Renal cortex interstitium (tissue), 15 donors: ENCODE measurements at places on chromosomes 7 and 10. TPM values are rescaled to one million over a fixed set of nuclear protein-coding genes. Genes with fewer than 3 reads are reported as not detected.

The BUD31 gene
- polyA plus RNA-seq = 105 TPM

The ANK3 gene
- 135 TPM for polyA plus RNA-seq

The FZD1 gene
- 68.3 TPM for polyA plus RNA-seq

The PNLIP gene
- not detected for polyA plus RNA-seq

The ABCB1 gene
- 22.4 TPM for polyA plus RNA-seq

The ARMC3 gene
- polyA plus RNA-seq = 14.0 TPM

The ANXA8 gene
- 0.14 TPM for polyA plus RNA-seq

The KIAA1217 gene
- polyA plus RNA-seq = 86.2 TPM

The AGK gene
- polyA plus RNA-seq = 35.3 TPM

The GPR26 gene
- 0.03 TPM for polyA plus RNA-seq

The RBAK gene
- polyA plus RNA-seq = 22.3 TPM

The HTRA1 gene
- 158 TPM for polyA plus RNA-seq

The NFE2L3 gene
- polyA plus RNA-seq = 35.3 TPM

The PTPN20 gene
- 2.4 TPM for polyA plus RNA-seq

The GPR158 gene
- 0.22 TPM for polyA plus RNA-seq

The DNAJC12 gene
- 12.1 TPM for polyA plus RNA-seq

The C10orf90 gene
- 0.70 TPM for polyA plus RNA-seq

The CFAP70 gene
- 22.8 TPM for polyA plus RNA-seq

The PRKG1 gene
- 16.4 TPM for polyA plus RNA-seq

The OGDHL gene
- 37.2 TPM for polyA plus RNA-seq

The ASIC3 gene
- polyA plus RNA-seq = 2.3 TPM

The KEL gene
- polyA plus RNA-seq = 3.7 TPM

The CUBN gene
- polyA plus RNA-seq = 200 TPM
